Mammary epithelial cell (primary cell): ENCODE measurements at places on chromosomes 1 and 21. TPM values are rescaled to one million over a fixed set of nuclear protein-coding genes. Genes with fewer than 3 reads are reported as not detected.

OR2M3 gene
- not detected in 2 replicates for total RNA-seq

TMEM51 gene
- total RNA-seq: 16.2 TPM

DNA sequence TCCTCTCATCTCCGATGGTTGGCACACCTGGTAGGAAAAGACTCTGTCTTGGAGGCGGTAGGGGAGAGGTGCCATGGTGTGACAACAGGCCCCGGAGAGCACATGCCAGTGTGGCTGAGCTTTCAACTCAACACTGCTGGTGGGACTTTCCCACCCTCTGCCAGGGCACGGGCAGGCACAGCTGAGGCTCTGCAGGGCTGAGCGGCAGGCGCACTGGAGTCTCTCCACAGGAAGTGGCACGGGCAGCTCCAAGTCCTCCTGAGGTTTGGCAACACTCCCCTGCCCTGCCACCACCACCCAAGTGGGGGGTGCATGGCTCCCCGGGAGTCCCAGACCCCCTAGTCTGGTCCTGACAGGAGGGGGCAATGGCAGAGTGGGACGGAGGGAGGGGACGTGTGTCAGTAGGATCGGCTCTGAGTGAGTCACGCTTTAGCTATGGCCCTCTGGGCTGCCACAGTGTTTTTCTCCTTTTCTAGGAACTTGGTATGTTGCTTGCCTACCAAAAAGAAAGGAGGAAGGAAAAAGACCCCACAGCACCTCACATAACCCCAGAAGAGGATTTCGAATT is 27.3 kb upstream of the EVA1B start:
- peak; percentile 74 for DNase-seq

CR2 gene
- 0.17 TPM for total RNA-seq

CD2 gene
- not detected in 2 replicates for total RNA-seq

TMCC2 gene
- total RNA-seq: 0.56 and 1.5 TPM in 2 replicates

GRCh38 chr1:163820226-163820625 is 498.5 kb downstream of the NUF2 start:
- no peak for DNase-seq

DNA sequence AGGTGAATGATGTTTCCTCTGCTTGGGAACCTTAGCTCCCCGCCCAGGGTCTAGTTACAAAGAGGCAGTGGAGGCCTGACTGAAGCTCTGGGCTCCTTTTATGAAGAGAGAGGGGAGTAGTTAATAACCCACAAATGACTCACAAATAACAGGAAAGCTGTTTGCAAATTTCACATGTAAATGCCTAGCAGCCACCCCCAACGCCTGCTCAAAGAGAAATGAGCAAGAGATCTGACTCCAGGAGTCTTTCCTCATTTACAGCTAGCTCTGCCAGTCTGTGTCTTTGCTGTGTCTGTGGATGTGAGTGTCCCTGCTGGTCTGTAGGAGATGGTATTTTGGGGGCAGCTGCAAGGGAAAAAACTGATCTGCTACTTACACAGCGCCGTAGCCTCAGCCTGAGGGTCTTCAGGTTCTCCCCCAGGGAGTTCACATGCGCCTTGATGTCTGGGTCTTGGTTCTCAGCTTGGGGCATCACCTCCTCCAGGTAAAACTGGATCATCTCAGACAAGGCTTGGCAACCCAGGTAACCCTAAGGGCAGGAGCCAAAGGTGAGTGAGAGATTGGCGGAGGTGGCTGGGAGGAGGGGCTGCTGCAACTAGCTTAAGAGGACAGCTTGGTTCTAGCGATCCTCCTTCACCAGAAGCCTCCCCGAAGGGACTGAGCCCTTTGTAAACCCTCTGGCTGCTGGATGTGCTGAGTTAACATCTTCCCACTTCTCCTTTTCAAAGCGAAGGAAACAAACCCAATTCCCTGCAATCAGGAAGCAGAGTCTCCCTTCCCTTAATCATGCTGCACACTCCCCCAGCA is at the start of gene IL19:
TSS of gene IL19 (plus strand) at position 243 of the 807 bp plus-strand sequence. CDS start 65,890 bp downstream, outside the sequence.
- peak; percentile 21 for DNase-seq

TNNI3K gene
- total RNA-seq: not detected

- DNase-seq: no peak
Measured at GRCh38 chr21:41868062-41868710, 11.0 kb downstream of the PRDM15 start.

DNA sequence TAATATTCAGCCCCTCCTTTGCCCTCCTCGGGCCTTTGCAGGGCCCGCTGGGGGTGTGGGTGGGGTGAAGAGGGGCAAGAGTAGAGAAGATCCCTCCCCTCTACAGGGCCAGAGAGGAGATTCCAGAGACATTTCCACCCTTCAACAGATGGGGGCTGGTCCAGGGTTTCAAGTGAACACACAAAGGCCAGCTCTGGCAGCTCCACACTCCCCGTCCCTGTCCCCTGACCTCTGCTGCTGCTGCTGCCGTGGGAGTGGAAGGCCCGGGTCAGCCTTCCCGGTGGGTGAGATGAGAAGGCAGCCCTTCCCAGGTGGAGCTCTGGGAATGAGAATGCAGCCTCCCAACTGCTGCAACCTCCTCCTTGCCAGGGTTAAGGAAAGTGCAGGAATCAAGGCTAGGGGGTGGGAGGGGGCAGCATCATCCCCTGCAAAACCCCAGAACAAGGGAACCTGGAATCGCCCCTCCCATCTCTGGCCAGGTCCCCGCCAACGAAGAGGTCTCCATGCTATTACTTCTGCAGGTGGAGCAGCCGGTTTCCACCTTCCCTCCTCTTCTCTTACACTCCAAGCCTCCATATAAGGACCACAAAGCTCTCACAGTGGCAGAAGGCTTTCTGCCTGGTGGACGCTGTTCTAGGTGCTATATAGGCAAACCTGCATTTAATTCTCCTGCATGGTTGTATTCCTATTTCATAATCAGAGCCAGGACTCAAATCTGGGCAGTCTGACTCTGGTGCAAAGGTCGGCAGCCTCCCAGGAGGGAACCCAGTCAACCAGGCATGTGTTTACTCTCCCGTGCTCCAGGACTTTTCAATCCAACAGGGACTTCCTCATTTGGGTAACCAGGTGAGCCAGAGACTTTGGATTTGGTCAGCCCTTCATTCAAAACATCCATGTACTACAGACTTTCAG is 22.9 kb upstream of the ARHGEF10L start:
- DNase-seq: no peak

GRCh38 chr1:153438599-153438998 is 21.9 kb downstream of the S100A7 start:
- DNase-seq: no peak
